ENCODE measurements at places on chromosomes 3 and 15.
A peak's percentile ranks its signal among the peaks of the same experiment; 100 is the strongest.

- DNase-seq, result peak; percentile 5
Observed at GRCh38 chr15:85879334-85880163, 84.8 kb upstream of the KLHL25 start.

DNA sequence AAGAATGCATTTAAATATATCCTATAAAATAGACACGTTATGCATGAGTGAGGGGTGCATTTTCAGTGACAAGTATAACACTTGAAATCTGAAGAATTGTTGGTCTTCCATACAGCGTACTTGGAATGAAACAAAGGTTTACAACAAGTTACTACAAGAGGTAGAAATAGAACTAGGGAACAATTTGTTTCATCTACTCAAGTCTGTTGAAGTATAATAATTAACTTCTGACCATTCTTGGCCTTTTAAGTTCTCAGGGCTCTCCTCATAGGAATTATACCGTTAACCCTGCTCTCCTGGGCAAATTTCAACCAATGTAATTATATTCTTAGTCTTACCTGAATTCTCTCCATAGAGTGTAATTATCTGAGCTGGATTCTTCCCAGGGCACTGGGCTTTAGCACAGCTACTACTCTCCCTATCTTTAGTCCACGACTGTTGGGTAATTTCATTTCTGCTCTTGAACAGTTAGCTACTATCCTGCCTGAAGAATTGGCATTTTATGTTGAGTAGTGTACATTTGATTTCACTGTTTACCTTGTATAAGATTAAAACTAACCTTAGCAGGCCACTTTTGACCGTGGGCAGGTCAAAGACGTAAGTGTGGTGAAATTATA lies 100.6 kb downstream of the UBE2E2 start:
- DNase-seq, result no peak

DNA sequence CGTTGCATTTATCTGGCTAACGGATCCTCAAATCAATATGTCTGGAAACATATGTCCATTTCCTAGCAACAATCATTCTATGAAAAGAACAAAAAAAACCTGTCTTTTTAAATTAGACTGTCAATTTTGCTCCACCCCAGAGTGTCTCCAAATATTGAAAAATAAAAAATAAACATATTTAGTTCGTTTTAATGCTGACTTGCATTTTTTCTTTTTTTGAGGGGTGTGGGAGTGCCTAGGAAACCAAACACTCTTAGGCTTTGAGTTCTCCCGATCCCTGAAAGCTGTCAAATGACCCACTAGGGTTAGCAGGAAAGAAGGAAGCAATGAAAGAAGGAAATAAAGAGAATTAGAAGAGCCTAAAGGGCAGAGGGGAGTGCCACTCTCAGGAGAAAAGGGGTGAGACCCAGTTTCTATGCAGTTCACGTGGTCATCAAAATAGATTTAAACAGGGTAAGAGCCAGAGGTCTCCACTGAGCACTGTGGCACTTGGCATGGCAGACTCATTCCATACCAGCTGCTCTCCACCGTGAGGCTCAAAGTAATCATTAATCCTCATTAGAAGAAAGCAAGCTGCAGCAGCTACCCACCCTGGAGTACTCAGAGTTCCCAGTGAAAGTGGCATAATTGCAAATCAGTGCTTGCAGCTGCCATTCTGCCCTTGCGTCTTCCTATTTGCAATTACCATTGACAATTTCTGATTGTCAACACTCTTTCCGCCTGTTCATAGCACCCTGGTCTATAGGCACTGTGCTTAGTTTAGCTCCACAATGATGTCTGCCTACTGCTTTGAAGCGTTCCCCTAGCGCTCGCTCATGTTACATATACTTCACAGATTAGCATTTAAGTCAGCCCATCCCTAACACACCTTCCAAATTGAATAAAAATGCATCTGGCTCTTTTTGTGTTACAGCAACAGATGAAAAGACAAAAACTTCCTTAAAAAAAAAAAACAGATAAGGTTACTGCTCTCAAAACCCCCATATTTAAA lies 32.3 kb downstream of the PDZRN3 start:
- DNase-seq, result no peak

DNA sequence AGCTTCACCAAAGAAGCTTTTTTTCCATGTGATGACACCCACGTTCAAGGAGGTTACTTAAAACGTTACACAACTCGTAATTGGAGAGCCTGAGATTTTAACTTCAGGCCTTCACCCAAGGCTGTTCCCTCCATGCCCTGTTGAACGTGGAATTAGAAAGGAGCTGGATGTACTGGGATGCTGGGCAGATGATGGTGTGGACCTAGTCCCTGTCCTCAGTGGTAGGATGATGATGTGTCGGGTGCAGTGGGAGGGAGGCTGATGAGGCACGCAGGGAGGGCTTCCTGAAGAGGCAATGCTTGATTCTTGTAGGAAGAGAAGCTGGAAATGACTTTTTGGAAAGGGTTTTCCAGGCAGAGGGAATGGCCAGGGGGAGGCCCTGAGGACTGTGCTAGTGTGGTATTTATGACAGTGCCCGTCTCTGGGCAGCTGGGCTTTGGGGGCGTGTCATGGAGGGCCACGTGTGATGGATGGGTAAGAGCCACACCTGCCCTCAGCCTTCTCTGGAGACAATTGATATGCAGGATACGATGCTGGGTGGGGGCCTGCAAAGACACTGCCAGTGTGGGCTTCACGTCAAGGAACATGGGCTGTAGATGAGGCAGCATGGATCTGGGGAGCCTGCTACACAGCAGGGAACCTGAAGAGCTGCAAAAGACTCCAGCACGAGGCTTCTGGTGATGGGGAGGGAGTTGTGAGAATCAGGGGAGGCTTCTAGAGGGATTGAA lies 15.3 kb downstream of the SYNM start:
- no peak for DNase-seq

GRCh38 chr3:183108001-183108449 lies 8.7 kb upstream of the MCCC1 start:
- DNase-seq, result peak; percentile 38

GRCh38 chr3:187640569-187641059 lies 29.6 kb downstream of the SST start:
- DNase-seq, result no peak

GRCh38 chr15:55241186-55241585 lies 44.4 kb upstream of the RSL24D1 start:
- DNase-seq, result no peak

- DNase-seq, result peak; percentile 73
Observed at GRCh38 chr3:10518506-10519150, 13.2 kb upstream of the ATP2B2 start.

DNA sequence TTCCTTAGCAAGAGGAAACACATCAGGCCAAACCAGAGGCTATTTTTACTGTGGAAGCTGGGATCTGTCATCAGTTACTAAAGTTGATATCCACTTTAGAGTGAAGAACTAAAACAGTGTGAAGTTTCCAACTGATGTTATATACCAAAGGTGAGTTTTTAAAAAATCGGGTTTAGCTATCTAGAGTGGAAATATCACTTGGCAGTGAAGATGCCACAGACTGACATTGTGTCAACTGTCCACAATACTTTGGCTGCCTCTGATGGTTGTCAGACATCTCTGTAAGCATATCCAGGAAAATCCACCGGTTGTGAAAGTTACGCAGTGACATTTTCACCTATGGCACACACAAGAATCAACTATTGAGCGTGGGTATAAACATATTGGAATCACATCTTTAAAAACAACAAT lies 9.2 kb downstream of the ZIC1 start:
- DNase-seq, result peak; percentile 55

GRCh38 chr3:160444411-160444810 lies 5.2 kb downstream of the TRIM59 start:
- no peak for DNase-seq

GRCh38 chr3:34141841-34142337 lies 343.5 kb downstream of the PDCD6IP start:
- no peak for DNase-seq

DNA sequence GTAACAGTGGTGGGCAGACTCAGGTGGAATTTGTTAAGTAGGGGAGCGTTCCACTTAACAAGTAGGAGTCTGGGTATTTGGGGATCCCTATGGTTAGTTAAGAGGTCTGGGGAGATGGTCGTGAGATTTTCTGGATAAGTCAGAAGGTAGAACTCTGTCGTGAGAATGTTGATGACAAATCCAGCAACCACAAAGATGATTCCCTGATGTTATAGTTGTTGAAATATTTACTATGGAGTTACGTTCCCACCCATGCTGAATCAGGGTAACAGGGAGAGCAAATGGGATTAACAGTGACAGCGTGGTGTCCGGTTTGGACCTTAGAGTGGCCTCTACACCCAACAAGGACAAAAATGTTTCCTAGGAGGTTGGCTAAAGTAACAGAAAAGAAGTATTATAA lies 110.8 kb downstream of the MFSD1 start:
- DNase-seq, result no peak

DNA sequence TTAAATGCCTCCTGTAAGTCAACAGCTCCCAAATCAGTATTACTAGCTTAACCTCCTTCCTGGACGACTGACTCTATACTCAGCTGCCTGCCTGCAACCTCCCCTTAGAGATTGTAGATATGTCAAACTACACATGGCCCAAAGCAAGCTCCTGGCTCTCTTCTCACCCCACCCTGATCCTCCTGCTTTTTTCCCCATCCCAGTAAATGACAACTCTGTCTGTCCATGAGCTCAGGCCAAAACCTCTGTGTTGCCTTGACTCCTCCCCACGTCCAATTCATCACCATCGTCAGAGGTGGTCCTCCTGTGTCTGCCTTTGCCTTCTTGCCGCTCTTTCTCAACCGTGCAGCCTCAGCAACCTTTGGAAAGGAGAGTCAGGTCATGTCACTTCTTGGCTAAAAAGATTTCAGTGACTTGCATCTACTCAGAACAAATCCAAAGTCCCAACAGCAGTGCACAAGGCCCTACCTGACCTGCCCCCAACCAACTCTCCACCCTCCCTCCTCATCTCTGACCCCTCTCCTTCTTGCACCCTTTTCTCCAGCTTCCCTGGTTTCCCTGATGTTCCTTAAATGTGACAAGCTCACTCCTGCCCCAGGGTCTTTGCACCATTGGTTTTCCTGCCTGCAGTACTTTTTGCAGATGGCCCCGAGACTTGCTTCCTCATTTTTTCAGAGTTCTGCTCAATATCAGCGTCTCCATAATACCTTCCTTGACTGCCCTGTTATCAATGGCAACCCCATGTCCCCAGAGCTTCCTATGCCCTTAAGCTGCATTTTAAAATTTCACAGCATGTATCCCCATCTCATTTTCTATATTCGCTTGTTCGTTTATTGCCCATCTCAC lies 52.8 kb downstream of the LSM3 start:
- DNase-seq, result no peak

DNA sequence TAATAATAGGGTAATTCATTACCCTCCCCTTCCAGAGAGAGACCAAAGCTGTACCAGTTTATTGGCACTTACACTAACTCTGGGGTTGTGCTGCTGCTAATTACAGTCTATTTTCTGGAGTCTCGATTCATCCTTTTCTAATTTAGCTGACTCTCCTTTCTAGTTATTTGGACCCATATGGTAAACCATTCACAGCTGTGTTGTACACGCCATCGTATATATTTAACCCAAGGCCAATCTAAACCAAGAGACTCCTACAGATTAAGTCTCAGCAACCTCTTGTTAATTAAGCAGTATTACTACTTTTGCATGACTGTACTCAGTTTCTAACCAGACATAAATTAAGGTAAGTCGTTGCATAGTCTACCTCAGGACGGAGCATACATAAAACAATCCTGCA lies 22.5 kb downstream of the ANXA2 start:
- DNase-seq, result no peak

GRCh38 chr15:90099072-90099867 lies 3.0 kb downstream of the IDH2 start:
- no peak for DNase-seq

DNA sequence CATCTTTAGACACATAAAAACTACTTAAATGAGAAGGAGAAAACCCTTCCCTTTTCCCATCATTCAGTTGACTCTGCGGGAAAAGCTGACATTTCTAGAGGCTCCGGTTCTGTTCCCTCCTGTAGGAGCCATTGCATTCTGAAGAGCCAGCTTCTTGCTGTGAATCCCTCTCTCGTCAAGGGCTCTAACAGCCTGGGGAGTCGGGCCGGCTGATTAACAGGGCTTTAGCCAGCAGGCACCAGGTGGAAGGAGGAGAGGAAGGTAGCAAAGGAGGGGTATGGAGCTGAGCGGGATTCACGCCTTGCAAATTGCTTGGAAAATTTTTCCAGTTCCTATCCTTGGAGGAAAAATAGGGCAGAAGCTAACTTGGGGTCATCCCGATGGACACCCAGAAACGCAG lies 108.3 kb upstream of the UBE2E1 start:
- DNase-seq, result no peak

- DNase-seq, result no peak
Observed at GRCh38 chr15:45759936-45760335, 125.1 kb downstream of the SQOR start.

GRCh38 chr3:170563712-170564423 lies 22.0 kb downstream of the SLC7A14 start:
- peak; percentile 79 for DNase-seq

GRCh38 chr3:82378392-82378791 lies 616.9 kb upstream of the GBE1 start:
- DNase-seq, result no peak

DNA sequence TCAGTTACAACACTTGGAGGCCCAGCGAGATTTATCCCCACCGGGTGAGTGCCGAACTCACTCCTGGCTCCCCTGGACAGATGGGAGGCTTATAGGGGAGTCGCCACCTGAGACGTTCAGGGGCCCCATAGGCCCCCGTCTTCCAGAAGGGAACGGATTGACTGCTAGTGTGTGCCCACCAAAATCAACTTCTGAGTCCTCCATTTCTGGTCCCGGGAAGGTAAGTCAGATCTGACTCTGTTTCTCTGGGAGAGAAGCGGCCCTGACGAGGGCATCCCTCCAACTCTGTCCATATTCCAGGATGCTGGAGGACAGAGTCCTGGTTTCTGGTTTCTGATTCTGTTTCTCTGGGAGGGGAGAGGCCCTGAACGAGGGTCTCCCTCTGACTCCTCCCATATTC lies 44.3 kb downstream of the ZBTB11 start:
- DNase-seq, result no peak

- DNase-seq, result peak; percentile 44
Observed at GRCh38 chr3:156536524-156537316, 18.2 kb downstream of the SSR3 start.

GRCh38 chr3:117404730-117405129 lies 695.2 kb downstream of the TUSC7 start:
- DNase-seq, result no peak

GRCh38 chr15:98686983-98687382 lies 38.6 kb downstream of the IGF1R start:
- DNase-seq, result no peak

GRCh38 chr3:117545484-117545883 lies 835.9 kb downstream of the TUSC7 start:
- no peak for DNase-seq
